ENCODE measurements at places on chromosomes 13 and 19.

DNA sequence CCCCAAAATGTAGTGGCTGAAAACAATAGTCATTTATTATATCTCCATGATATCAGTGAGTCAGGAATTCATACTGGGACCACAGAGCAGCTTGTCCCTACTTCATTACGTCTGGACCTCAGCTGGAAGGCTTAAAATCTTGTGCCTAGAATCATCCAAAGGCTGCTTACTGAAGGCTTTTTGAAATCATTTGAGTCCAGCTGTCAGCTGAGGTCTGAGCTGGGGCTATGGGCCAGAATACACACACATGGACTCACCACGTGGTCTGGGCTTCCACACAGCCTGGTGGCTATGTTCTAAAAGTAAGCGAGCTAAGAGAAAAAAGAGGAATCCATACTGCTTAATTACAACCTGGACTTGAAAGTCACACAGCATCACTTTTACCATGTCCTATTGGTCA lies 209.2 kb downstream of the KCTD12 start:
- DNase-seq = no peak

DNA sequence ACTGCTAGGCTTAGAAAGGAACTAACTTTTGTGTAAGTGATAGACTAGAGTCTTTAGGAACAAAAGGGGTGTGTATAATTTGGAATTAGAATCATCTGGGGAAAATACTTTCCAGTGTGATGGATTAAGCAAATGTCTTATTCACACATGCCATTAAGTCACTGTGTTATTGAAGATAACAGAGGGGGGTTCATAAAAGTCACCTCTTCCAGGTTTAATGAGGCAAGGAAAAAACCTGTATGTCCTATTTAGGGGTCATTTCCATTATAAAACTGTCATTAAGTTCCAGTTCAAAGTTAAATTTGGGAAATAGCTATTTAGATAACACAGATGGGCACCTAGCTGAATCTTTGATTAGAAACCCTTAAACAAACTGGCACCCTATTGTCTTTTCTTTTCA lies 505.0 kb upstream of the GPC6 start:
- DNase-seq = no peak

DNA sequence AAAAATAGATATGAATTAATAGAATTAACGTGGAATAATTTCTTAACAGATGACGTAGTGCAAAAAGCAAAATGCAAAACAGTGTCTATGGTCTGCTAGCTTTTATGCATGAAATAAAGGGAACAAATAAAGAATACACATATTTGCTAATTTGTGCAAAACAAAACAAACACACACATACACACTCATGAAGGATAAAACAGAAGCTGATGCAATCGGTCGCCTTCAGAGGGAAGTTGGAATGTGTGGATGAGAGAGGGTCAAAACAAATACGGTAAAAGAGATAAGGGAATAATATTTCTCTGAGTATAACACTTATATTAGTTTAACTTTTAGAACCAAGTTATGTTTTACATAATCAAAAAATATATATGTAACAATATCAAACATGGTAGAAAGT lies 1160.9 kb upstream of the PCDH9 start:
- no peak for DNase-seq

GRCh38 chr13:111508902-111509509 lies 188.6 kb downstream of the TEX29 start:
- DNase-seq = no peak

- DNase-seq = no peak
Measured at GRCh38 chr13:28129911-28130693, 8.2 kb upstream of the PAN3 start.

DNA sequence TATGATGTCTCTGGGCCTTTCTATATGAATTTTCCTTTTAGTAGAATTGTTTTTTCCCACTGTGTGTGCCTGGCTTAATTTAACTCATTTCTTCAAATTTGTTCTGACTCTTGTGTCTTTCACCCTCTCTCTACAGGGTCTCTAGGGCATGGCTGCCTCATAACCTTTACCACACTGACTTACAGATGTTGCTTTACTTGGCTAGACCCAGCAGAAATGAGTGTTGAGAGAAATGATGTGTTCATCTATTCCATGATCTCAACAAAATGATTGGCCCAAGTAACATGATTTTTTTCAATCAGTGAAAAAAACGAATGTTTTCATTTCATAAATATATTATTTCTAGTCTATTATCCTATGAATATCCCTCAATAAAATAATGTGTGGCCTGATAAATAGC lies 195.0 kb downstream of the GPC5 start:
- no peak for DNase-seq

- no peak for DNase-seq
Measured at GRCh38 chr19:36266375-36266961, 51.6 kb downstream of the ZNF146 start.

DNA sequence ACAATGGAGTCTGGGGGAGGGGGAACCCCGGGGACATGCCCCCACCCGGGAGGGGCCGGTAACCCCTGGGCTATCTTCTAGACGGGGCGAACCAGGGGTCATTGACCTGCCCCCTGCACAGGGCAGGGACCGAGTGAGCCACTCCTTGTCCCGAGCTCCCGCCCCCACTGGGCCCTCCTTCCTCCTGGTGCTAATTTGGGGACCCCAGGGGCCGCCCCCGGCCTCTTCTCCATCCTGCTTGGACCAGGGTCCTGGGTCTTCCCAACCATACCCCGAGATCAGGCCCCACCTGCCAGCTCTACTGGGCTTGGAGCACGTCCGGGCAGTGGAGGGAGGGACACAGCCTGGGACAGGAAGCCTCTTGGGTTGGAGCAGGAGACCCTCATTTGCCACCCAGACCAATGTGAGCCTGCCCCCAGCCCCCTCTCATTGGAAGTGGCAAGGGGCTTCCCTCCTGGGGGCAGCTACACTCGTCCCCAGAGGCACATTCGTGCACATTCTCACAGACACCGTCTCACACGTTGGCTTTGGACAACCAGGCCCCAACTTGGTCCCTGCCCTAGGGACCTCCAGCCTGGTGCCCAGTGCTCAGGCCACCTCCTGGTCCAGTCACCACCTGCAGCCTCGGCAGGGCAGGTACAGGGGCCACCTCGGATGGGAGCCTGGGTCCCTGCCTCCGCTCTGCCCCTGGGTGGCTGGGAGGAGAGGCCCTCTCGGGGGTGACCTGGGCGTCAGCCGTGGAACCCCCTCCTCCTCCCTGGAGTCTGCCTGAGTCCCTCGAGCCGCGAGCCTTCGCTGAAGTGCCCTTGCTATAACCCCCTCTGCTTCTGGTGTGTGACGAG lies 3.3 kb upstream of the MISP start:
- no peak for DNase-seq

DNA sequence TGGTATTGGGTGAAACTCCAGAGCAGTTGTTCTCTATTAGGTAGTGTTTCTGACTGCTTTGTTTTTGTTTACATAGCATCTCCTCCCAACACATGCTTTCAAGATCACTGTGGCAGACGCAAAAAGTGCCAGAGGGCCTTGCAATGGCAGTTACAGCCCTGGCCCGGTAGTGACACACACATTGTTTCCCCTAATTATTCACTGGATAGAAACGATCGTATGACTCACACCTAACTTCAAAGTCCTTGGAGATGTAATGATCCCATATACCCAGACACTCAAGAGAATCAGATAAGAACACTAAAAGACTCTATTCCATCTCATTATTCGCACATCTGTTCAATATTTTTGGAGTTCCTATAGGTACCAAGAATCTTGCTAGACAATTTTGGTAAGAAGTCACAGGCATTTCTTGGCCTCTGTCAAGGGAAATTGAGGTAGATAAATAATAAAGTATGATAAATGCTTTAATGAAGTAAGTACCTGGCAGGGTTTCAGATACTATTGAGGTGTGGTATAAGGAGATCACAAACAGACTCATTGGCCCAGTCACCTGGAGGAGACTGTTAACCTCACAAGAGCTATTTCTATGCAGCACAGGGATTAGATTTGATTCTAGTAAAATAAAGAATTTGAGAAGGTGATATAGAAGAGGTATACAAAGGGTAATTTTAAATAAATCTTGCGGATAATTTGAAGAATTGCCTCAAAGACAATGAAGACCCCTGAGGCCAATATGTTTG lies 485.3 kb downstream of the SLITRK6 start:
- no peak for DNase-seq

- DNase-seq = peak; percentile 63
Measured at GRCh38 chr13:50080911-50081678, 65.9 kb downstream of the KCNRG start.

DNA sequence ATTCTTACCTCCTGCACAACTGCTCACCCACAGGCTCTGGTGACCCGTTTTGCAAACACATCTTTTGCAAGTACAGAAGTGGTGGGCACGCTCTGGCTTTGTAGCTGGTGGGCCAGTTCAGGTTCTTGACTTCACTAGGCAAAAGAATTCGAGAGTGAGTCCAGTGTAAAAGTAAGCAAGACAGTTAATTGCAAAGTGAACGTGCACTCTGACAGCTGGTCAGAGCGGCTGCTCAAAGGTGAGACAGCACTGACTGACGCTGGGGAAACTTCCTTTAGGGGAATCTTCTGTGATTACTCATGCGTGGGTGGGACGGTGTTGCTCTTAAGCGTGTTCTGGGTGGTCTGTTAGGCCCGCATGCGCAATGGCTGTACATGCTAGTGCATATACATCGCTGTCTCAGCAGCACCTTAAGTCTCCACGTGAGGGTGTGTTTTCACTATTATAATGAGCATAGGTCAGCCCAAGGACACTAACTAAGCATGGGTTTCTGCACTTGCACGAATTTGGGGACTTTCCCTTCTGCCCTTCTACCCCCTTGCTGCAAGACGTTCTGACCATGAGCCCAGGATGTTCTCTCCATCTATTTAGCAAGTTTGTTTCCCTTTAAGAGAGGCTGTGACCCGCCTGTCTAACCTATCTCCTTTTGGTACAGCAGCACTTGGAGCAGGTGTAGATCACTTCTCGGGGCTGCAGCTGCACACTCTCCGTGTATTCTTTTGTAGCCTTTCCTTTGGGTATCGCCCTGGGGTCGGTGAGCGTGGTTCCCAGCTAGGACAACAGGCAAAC lies 30.2 kb upstream of the CD33 start:
- peak; percentile 1 for DNase-seq

DNA sequence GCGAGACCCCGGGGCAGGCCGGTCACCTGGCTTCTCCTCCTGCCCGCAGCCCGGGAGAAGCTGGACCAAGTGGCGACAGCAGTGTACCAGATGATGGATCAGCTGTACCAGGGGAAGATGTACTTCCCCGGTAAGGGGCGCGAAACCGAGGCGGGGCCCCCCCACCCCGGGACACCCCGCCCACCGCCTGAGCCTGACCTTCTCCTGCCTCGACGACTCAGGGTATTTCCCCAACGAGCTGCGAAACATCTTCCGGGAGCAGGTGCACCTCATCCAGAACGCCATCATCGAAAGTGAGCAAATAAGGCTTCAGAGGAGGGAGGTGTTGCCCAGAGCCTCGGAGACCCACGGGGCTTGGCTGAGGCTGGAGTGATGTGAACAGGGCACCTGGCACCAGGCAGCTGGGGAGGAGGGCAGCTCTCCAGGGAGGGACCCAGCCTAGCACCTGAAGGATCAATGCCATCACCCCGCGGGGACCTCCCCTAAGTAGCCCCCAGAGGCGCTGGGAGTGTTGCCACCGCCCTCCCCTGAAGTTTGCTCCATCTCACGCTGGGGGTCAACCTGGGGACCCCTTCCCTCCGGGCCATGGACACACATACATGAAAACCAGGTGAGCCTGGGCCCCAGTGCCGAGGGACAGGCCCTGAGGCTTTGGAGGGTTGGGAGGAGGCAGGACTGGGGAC lies 629 bp downstream of the IZUMO4 start:
- no peak for DNase-seq

- DNase-seq = no peak
Measured at GRCh38 chr13:46327246-46327645, 59.8 kb downstream of the RUBCNL start.

- no peak for DNase-seq
Measured at GRCh38 chr13:114112826-114113322, 19.5 kb downstream of the RASA3 start.

DNA sequence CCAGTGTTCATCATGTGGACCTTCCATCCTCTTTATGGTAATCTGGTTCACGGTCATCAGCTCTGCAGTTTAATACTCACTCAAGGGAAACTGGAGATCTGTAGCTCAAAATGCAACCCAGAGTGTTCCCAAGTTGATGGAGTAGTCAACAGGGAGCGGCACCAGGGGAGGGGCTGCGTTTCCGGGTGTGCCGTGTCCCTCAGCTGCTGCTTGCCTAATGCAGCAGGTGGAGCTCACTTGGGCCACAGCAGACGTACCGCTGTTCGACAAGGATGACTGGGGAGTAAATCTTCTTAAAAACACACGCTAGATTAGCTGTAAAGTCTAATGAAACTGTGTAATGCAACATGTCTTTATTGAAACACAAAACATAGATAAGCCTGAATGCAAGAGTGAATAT lies 81.1 kb downstream of the TNFSF13B start:
- no peak for DNase-seq

DNA sequence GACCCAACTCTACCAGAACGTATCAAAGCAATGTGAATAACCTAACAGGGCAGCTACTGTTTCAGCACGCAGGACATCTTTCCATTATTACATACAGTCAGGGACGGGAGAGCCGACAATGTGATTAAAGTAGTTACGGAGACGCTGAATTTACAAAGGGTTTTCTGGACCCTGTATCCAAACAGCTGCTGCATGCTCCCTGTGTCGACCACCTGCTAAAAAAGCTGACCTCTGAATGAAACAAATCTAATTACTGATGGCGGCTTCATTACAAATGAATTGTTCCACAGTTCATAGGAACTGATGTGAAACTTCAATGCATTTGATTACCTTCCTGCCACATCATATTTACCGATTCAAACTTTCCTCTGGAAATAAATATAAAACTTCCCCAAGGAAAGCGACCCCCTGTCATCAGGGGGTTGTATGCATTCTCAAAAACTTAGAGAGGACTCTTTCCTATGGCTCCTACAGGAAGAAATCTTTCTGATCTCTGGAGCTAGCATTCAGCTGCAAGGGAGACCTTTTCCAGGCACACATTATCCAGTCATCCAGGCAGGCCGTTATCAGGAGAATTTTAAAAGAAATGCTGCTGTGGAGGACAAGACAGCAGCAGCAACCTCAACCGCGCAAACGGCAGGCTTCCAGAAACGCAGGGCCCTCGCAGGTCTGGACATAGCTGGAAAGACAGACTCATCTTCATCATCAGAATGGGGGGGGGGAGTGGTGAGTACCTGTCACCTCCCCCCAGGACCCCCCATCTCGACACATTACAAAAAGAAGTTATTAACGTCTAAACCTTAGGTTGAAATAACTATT lies 3.1 kb downstream of the EFNB2 start:
- peak; percentile 30 for DNase-seq

- DNase-seq = no peak
Measured at GRCh38 chr13:37382146-37382545, 216.4 kb downstream of the POSTN start.
